ENCODE measurements at places on chromosomes 3 and 15. TPM values are rescaled to one million over a fixed set of nuclear protein-coding genes. Genes with fewer than 3 reads are reported as not detected.

Gene ECE2
- not detected for total RNA-seq

Gene SEC61A1
- total RNA-seq: 520 TPM

Gene CELSR3
- total RNA-seq: 2.5 TPM

Gene ADAMTS17
- total RNA-seq: not detected

Gene ZPLD1
- total RNA-seq: 0.12 TPM

Gene CCR8
- not detected for total RNA-seq

Gene MESP2
- total RNA-seq: not detected

Gene YEATS2
- 20.9 TPM for total RNA-seq

Gene GRAMD1C
- total RNA-seq: 6.0 TPM

Gene MYL3
- total RNA-seq: not detected

Gene FOXB1
- not detected for total RNA-seq

Gene ZBTB47
- 29.6 TPM for total RNA-seq

Gene SEMA7A
- total RNA-seq: 195 TPM

Gene MUC4
- total RNA-seq: not detected

DNA sequence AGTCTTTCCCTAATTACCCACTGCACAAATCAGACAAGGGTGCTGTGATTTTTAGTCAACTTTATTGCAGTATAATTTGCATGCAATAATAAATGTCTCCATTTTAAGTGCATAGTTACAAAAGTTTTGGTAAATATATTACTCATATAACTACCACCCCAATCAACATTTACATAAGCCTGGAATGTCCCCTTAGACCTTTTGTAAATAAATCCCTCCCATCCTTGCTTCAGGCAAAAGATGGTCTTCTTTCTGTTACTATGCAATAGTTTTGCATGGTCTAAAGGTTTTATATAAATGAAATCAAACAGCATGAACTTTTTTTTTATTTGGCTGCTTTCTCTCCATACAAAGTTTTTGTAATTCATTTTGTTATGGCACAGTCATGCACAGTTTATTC lies 235.4 kb downstream of the PYDC2 start:
- no peak overlapping the region for H3K27ac ChIP-seq
- H3K27me3 ChIP-seq: no peaks in the 10 kb centered on the region
- H3K4me1 ChIP-seq: peaks cover 10% of the 10 kb centered on the region
- H3K4me3 ChIP-seq: no peak overlapping the region
- peaks cover 3% of the 10 kb centered on the region for H3K36me3 ChIP-seq
- no peak for DNase-seq

GRCh38 chr15:36961956-36962355 lies 138.4 kb downstream of the MEIS2 start:
- H3K4me3 ChIP-seq: no peak overlapping the region
- H3K27me3 ChIP-seq: no peaks in the 10 kb centered on the region
- DNase-seq: no peak
- H3K4me1 ChIP-seq: peaks cover 42% of the 10 kb centered on the region
- H3K36me3 ChIP-seq: peaks cover 7% of the 10 kb centered on the region
- no peak overlapping the region for H3K27ac ChIP-seq

- H3K36me3 ChIP-seq: no peaks in the 10 kb centered on the region
- no peak overlapping the region for H3K4me3 ChIP-seq
These were observed 257.4 kb upstream of the ADAMTS9 start for GRCh38 chr3:64945171-64945729.

DNA sequence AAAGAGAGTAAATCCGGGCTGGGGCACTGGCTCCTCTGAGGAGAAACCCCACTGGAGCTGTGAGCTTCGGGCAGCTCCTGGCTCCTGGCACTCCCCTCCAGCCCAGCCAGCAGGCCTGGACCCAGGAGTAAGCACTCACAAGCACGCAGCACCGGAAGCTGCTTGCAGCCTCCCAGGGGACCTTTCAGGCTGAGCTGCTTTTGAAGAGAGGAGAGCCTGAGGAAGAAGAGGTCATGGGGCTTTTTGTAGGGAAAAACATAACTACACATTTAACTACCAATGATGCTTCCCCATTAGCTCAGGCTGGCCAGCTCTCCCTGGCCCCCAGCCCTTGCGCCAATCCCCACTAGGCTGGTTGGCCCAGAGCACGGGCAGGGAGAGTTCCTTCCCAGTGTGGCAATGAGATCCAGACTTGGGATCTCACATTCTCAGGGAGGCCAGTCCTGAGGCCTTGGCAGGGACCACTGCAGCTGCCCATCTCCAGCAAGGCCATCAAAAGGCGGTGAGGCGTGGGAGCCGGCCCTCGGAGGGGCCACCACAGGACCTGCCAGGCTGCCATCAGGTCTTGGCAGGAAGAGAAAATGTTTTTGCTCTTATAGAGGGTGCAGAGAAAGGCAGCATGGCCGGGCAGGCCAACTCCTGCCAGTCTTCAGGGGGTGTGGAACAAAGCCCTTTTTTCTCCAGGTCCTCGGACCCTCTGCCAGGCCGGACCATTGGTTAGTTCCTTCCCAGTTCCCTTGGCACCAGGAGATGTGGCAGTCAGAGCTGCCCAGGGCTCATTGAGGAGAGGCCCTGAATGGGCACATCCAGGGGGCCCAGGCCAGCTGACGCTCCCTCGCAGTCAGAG lies 41.5 kb upstream of the MFGE8 start:
- H3K4me3 ChIP-seq: no peak overlapping the region
- no peak for DNase-seq
- H3K4me1 ChIP-seq: peaks cover 10% of the 10 kb centered on the region
- peaks cover 6% of the 10 kb centered on the region for H3K27me3 ChIP-seq

DNA sequence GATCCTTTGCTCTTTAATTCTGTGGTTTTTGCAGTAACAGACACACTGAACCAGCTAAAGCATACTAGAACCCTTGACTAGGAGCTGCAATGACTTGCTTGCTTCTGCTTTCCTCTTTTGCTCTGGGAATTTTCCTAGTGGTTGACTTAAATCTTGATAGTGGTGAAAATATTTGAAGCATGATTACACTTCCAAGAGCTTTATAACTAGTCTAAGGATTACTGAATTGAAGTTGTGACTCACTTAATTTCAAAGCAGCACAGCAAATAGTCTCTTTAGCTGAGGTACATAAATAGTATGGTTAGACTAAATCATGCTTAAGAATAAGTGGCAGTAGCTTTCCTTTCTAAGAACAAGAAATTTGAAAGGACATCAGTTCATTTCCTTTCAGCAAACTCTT lies 513.5 kb upstream of the GBE1 start:
- H3K36me3 ChIP-seq: peaks cover 5% of the 10 kb centered on the region
- H3K4me1 ChIP-seq: no peaks in the 10 kb centered on the region
- DNase-seq: no peak
- H3K27ac ChIP-seq: no peak overlapping the region

- peak overlapping the region; percentile 34 for H3K4me3 ChIP-seq
- peaks cover 25% of the 10 kb centered on the region for H3K4me1 ChIP-seq
- no peak for DNase-seq
These were observed 31.3 kb downstream of the LAMP3 start for GRCh38 chr3:183131186-183131725.

- H3K27me3 ChIP-seq: peaks cover 13% of the 10 kb centered on the region
- peak; percentile 10 for DNase-seq
- peaks cover 14% of the 10 kb centered on the region for H3K36me3 ChIP-seq
- no peak overlapping the region for H3K27ac ChIP-seq
These were observed 48.9 kb upstream of the ACTL6A start for GRCh38 chr3:179513862-179514261.

DNA sequence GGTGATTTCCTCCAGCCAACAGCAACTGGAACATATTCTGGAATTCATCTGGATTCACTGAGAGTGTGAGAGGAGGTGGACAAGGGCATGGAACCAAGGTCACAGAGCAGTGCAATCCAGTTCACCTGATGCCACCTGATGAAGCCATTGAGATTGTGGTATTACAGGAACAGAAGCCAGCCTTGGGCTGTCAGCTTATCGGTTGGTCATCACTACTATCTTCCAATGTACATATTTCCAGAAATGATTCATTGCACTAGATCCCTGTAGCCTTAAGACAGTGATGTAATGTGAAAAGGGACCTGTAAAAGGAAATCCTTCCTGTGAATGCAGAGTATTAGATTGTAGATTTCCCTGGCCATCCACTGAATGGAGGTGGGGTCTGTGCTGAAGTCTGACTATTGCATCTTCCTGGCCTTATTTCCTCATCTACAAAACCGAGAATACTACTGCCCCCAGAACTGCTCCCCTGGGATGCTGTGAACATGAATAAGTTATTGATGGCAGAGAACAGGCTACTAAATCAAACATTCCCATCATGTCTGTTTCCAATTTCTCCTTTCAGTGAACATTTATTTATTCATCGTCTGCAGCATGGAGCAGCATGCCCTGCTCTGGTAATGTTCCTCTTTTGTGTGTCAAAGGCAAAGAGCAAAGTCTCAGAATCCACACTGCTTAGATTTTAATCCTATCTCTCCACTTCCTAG lies 47.4 kb upstream of the TPM1 start:
- no peak overlapping the region for H3K27ac ChIP-seq
- DNase-seq: peak; percentile 34
- H3K36me3 ChIP-seq: no peaks in the 10 kb centered on the region
- H3K27me3 ChIP-seq: no peaks in the 10 kb centered on the region

DNA sequence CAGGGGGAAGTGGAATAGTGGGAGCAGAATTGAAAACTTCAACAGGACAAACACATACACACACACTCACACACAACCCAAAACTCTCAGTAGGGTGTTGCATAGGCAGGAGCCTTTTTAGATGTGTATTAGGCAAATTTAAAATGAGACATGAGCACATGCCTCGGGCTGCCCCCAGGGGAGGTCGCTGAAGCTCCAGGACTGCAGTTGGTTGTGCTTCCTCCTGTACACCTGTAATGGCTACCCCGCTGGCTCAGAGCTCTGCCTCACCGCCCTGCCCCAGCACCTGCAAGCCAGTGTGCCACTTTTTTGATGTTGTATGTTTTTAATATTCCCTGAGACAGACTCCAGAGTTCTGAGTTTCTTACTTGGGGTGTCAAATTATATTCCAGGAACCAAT lies 303.4 kb upstream of the NR2E3 start:
- H3K4me1 ChIP-seq: no peaks in the 10 kb centered on the region
- DNase-seq: no peak
- 0 out of 2 replicates have a peak, but pooled peaks cover 6% of the 10 kb centered on the region for H3K36me3 ChIP-seq
- peaks cover 1% of the 10 kb centered on the region for H3K27me3 ChIP-seq
- no peak overlapping the region for H3K27ac ChIP-seq

- no peak overlapping the region for H3K27ac ChIP-seq
- H3K36me3 ChIP-seq: no peaks in the 10 kb centered on the region
- H3K4me3 ChIP-seq: no peak overlapping the region
- no peak for DNase-seq
These were observed 742.0 kb upstream of the CFAP20DC start for GRCh38 chr3:59791774-59792308.

GRCh38 chr3:32373844-32374243 lies 17.8 kb upstream of the CMTM7 start:
- H3K4me3 ChIP-seq: no peak overlapping the region
- H3K4me1 ChIP-seq: peaks cover 4% of the 10 kb centered on the region
- no peak overlapping the region for H3K27ac ChIP-seq
- DNase-seq: no peak

DNA sequence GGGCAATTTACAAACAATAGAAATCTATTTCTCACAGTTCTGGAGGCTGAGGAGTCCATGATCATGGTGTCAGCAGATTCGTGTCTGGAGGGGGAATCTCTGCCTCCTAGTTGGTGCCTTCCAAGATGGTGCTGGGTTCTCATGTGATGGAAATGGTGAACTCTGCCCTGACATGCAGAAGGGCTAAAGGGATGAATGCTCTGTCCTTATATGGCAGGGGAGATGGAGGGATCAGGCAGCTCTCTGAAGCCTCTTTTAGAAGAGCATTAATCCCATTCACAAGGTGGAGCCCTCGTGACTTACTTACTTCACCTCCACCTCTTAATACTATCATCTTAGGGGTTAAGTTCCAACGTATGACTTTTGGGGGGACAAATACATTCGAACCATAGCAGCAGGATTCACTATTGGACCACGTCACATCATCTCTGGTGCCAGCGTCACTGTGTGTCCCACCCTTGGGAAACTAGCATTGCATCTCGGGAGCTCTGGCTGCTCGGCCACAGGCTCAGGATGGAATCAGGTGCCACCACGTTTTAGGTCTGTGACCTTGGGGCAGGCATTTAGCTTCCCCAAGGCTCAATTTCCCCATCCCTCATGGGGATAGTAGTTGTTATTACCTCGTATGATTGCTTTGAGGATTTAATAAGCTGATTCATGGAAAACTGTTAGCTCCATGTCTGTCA lies 53.0 kb downstream of the SV2B start:
- no peak for DNase-seq
- H3K4me3 ChIP-seq: no peak overlapping the region
- H3K27ac ChIP-seq: no peak overlapping the region
- no peaks in the 10 kb centered on the region for H3K36me3 ChIP-seq

DNA sequence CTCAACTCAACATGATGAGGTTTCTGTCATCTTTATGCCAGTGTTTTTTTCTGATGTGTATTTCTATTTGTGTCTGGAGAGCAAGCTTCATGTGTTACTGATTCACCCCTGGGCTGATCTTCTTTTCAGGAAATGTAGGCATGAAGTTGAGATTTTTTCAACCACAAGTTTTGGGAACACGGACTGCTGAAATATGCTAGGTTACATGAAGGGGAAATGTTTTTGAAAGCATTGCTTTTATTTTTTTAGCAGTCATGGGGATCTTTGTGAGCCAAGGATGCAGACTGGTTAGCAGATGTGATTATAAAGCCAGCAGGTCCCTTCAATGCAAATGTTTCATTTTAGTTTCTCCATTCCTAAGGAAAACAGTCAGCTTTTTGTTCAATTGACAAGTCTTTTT lies 219.3 kb upstream of the COL8A1 start:
- no peak overlapping the region for H3K27ac ChIP-seq
- peak; percentile 20 for DNase-seq
- no peaks in the 10 kb centered on the region for H3K27me3 ChIP-seq
- H3K36me3 ChIP-seq: no peaks in the 10 kb centered on the region

DNA sequence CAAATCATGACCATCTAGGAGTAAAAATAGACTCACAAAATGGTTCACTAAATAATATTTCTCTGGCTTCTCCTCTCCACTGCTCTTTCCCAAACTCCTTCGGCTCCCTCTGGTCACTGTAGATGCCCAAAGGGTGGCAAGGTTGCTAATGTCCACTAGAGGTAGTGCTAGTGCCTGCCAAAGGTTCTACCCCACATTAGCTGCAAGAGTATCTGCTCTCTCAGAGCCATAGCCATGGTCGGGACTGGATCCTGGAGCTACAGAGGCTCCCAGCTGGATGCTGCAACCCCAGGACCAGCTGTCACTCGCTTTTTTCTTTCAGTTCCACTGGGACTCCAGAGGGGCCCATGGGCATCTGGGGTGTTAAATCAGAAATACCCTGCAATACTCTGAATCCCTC lies 8.5 kb downstream of the HTR3D start:
- H3K4me3 ChIP-seq: no peak overlapping the region
- DNase-seq: peak; percentile 72
- H3K27ac ChIP-seq: no peak overlapping the region
- peaks cover 27% of the 10 kb centered on the region for H3K27me3 ChIP-seq
- H3K36me3 ChIP-seq: no peaks in the 10 kb centered on the region
